Testis (tissue), 5 donors: ENCODE measurements at places on chromosomes 4 and X. TPM values are rescaled to one million over a fixed set of nuclear protein-coding genes. Genes with fewer than 3 reads are reported as not detected.

The TSPAN7 gene
- 21.5 TPM for polyA plus RNA-seq

The SSX2 gene
- polyA plus RNA-seq = 9.1 TPM

The PPP1R3F gene
- 7.6 TPM for polyA plus RNA-seq

The CD38 gene
- polyA plus RNA-seq = 2.2 TPM

The ETDA gene
- polyA plus RNA-seq = 15.2 TPM

The RBPJ gene
- polyA plus RNA-seq = 71.6 TPM

The ENPP6 gene
- 4.9 TPM for polyA plus RNA-seq

The SMPX gene
- polyA plus RNA-seq = 4.2 TPM

The RAB9B gene
- polyA plus RNA-seq = 3.8 TPM

The FANCB gene
- polyA plus RNA-seq = 0.66 TPM

The PAGE4 gene
- polyA plus RNA-seq = 31.7 TPM

The FAM156B gene
- 21.4 TPM for polyA plus RNA-seq

The CLDN22 gene
- polyA plus RNA-seq = not detected

The NOX1 gene
- not detected for polyA plus RNA-seq

The MAGEA2 gene
- polyA plus RNA-seq = 6.2 TPM

The HMX1 gene
- polyA plus RNA-seq = 0.65 TPM

The SLC16A2 gene
- polyA plus RNA-seq = 6.7 TPM

The RNF4 gene
- 69.8 TPM for polyA plus RNA-seq

The GABRB1 gene
- not detected for polyA plus RNA-seq

The PABPC1L2A gene
- 1.0 TPM for polyA plus RNA-seq
